ENCODE measurements at places on chromosomes 4 and X. TPM values are rescaled to one million over a fixed set of nuclear protein-coding genes. Genes with fewer than 3 reads are reported as not detected.

The P2RY8 gene
- not detected for total RNA-seq

The PAGE5 gene
- total RNA-seq: not detected

The PAGE2B gene
- not detected for total RNA-seq

The F8A3 gene
- total RNA-seq: 1.3 TPM

The TMEM175 gene
- 8.0 TPM for total RNA-seq

The DGKQ gene
- 23.4 TPM for total RNA-seq

The HELQ gene
- 12.0 TPM for total RNA-seq

The ESX1 gene
- total RNA-seq: not detected

The SPP1 gene
- not detected for total RNA-seq

The DDIT4L gene
- total RNA-seq: 5.4 TPM

The DCAF12L1 gene
- total RNA-seq: 0.09 TPM

The PGM2 gene
- total RNA-seq: 36.7 TPM
